ENCODE measurements at places on chromosomes 2 and 18.

- no peak for DNase-seq
Measured at GRCh38 chr2:98382739-98383138, 36.5 kb downstream of the CNGA3 start.

DNA sequence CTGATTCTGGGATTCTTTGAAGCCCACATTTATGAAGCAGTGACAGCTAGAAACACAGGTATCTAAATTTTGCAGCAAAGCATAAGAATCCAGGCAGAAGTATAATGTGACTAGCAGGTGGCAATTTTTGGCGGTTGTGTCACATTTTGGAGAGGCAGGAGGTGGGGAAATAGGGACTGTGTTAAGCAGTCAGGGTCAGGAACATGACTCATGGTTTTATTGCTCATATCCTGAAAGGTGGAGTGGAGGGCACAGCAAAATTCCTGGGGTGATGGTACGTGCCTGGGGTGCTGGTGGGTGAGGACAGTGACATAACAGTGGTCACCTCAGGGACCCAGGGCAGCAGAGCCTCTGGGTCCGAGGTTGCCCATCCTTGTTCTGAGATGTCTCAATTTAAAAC lies 63.5 kb upstream of the TTN start:
- no peak for DNase-seq

- DNase-seq = no peak
Measured at GRCh38 chr2:104538077-104538476, 315.8 kb upstream of the POU3F3 start.

DNA sequence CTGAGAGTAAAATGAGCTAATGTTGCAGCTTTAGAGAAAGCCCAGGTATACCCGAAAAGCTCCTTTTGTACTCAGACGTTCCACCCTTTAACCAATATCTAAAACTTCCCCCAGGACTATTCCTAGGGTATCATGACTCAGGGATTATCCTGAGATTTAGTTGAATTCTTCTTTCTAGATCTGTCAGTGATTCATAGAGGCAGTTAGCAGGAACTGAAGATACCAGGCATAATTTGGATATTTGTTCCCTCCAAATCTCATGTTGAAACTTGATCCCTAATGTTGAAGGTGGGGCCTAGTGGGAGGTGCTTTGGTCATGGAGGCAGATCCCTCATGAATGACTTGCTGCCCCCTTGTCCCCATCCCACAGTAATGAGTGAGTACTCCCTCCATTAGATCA lies 161.2 kb upstream of the LRP1B start:
- DNase-seq = no peak

- DNase-seq = no peak
Measured at GRCh38 chr2:132904142-132904842, 234.3 kb upstream of the LYPD1 start.

- DNase-seq = no peak
Measured at GRCh38 chr18:74604361-74604760, 6.7 kb downstream of the ZNF407 start.

DNA sequence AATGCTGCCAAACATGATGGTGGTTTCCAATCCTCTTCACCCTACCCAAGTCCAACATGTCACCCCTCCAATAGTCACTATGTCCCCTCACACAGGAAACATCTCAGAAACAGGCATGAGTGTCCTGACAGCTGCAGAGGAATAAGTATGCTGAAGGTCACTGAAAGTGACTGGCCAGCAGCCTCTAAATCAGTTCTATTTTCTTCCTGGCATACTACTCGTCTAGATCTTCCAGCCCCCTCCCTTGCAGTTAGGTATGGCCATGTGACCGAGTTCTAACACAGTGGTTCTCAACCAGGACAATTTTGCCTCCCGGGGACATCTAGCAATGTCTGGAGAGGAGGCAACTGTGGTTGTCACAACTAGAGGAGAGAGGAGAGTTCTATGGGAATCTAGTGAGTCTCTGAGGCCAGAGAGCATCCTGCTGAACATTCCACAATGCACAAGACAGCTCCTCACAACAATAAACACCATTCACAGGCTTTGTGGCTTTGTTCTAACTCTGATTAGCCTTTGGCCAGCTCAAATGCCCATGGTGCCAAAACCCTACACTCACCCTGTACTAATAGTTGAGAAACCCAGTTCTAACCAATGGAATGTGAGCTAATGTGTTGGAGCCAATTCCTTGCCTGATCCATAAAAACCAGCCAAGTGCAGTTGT lies 12.6 kb upstream of the ID2 start:
- no peak for DNase-seq

- no peak for DNase-seq
Measured at GRCh38 chr2:222866358-222866960, 5.6 kb downstream of the ACSL3 start.

DNA sequence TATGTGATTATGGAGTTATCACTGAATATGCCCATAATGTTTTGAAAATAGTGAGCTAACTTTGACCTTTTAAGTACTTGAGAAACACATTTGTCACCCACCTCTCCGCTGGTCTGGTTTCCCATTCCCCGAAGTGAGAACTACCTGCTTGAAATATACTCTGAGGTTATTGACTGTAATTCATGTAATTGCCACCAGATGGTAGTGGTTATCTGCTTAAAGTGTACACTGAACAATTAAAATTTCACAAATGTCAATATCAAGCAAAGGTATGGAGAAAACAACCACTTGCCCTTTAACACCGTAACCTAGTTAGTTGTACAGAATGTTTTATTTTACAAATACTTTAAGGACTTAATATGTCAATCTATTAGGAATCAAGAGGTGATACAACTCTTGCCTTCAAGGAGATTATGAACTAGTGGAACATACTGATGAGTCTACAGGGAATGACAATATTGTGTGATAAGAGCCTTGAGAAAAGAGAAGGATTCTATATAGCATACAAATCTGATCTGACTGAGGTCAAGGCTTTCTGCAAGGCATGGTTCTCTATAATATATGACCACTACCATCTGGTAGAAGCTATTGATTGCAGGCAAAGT lies 316.8 kb upstream of the KCNH7 start:
- DNase-seq = no peak

DNA sequence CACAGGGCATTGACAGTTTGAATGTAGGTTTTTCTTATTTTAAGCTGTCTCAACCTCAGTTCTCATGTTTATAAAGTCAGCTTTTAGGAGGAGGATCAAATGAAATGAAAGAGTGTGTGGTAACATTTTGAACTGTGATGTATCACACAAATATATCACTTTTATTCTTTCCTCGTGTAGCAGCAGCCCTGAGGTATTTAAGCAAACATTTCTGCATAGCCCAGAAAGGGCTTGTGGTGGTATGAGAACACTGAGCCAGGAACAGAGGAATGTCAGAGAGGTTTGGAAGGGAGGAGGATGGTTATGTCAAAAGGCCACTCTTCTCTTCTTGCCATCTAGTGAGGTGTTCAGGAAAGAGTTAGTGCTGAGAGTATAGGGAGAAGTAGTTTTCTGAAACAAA lies 150.2 kb downstream of the PARD3B start:
- no peak for DNase-seq

- no peak for DNase-seq
Measured at GRCh38 chr2:72989770-72990556, 72.6 kb downstream of the EMX1 start.

DNA sequence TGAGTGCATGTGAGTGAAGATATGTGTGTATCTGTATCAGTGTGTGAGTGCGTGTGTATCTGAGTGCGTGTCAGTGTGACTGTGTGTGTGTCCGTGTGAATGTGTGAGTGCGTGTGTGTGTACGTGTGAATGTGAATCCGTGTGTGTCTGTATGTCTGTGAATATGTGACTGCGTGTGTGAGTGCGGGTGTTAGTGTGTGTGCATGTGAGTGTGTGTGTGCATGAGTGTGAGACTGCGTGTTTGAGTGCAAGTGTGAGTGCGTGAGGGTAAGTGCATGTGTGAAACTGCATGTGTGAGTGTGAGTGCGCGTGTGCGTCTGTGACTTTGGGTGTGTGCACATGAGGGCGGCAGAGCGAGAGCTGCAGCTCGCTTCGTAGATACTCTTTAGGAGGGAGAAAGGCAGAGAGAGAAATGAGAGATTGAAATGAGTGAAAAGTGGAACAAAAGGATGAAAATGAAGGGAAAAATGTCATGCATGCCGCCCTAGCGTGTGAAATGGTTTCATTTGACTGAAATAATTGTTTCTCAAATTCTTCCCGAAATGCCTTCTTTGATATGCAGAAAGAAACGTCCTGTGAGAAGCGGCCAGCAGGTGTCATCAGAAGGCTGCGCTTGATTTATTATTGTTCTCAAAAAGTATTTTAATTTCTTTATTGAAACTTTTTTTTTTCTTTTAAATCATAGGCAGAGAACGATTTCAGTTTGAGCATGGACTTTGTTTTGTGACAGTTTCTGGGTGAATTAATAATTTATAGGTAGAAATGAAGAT lies 25.6 kb downstream of the ZNF407 start:
- DNase-seq = peak; percentile 6

DNA sequence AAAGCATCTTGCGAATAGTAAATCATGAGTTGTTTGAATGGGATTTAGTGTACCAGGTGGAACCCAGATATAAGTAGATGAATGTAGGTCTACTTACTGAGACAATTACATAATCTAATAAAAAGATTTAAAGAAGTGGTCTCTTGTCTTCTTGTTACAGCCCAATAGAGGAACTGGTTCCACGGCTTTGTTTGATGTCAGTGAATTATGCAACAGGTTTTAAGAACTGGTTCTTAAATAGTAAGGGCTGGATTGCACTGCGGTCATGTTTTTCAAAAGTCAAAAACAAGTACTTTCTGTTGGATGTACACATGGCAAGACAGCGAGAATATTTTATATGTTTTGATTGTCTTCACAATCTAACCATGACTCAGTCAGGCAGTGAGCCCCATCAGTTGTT lies 15.4 kb upstream of the SLC9A2 start:
- peak; percentile 76 for DNase-seq

DNA sequence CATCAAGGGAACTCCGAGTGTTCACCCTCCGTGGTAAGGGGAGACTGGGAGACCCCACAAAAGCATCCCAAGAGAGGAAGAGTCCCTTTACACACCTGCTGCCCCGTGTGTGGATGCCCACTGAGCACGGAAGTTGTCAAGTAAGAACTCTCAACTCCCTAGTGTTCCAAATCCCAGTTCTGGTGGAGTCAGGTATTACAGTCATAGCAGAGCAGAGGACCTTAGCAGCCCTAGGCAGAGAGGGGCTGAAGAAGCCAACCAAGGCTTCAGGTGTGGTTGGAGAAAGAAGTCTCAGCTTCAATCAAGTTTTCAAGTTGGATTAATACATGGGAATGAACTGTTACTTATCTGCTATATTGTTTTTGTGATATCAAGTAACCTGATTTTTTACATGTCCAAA lies 512.5 kb downstream of the RNF144A start:
- no peak for DNase-seq

DNA sequence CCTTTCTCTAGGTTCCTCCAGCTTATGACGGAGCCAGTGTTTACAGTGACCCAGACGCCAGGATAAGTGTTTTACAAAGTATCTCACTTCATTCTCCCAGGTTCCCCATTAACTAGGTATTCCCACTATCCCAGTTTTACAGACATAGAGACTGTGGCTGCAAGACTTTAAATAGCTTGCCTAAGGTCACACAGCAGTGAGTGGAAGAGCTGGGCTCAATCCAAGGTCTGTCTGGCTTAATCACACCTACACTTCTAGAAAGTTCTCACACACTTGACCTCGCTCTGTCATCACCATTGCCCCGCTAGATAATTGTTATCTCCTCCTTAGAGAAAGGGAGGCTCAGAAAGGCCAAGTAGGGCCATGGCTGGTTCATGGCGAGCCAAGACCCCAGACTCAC lies 110.2 kb downstream of the ANTXR1 start:
- no peak for DNase-seq

DNA sequence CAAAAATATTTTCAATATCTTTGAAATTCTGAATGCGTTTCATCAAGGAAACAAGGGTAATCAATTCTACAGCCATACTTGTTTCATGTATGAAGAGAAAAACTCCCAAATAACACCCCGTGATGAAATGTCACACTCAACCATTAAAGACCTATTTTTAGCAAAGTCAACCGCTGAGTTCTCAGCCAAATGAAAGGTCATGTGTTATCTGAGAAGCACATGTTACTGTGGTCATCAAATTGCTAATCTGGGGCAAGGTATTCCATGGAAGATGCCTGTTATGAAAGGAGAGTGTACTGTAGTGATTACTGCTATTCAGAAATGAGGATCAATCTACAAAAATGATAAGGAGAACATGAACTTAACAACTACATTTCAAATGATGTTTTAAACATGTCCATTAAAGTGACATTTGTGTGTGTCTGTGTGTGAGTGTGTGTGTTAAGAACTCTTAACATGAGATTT lies 126.7 kb downstream of the BCL2 start:
- DNase-seq = peak; percentile 59

- no peak for DNase-seq
Measured at GRCh38 chr18:59343926-59344325, 15.1 kb downstream of the LMAN1 start.

GRCh38 chr2:31213601-31214443 lies 3.5 kb downstream of the CAPN14 start:
- no peak for DNase-seq

GRCh38 chr2:20450201-20450999 lies 3.5 kb downstream of the RHOB start:
- DNase-seq = no peak

GRCh38 chr2:99935662-99936061 lies 206.7 kb downstream of the AFF3 start:
- no peak for DNase-seq

DNA sequence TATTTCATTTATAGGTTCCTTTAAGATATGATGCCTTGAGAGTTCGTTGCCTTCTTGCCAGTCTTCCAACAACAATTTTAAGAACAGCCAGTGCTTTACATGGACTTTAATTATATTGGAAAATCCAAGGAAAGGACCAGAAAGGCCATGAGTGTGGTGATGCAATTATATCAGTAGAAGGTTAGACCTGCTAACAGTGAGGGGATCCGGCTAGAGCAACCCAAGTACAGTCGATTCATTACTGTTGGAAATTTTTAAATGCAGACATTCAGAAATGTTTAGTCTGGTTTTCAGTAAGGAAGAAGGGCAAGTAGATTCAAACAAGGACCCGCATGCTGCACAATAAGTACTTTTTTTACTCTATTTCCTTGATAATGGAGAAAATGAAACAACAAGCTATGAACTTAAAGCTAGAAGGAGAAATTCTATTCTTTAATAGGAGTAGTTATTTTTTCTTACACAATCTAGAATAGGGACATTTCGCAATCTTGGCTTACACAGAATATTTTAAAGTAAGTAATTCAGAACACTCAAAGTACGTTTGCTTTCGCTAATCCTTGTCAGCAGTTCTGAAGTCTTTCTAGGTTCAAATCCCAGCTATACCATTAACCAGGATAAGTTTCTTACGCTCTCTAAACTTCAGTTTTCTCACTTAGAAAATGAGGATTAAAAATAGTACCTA lies 405.5 kb downstream of the MEIS1 start:
- DNase-seq = no peak

DNA sequence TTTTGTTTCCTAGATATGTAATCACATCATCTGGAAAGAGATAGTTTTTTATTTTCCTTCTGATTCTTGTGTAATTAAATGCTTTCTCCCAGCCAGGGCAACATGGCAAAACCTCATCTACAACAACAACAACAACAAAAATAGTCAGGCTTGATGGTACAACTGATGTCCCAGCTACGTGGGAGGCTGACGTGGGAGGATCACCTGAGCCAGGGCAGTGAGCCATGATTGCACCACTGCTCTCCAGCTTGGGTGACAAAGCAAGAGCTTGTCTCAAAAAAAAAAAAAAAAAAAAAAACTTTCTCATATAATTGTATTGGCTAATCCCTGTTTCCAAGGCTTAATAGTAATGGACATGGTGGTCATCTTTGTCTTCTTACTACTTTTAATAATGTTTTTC lies 26.4 kb upstream of the PGAP1 start:
- DNase-seq = no peak

- DNase-seq = peak; percentile 8
Measured at GRCh38 chr18:32257084-32257785, 67.4 kb downstream of the MEP1B start.

Data from CD14-positive monocyte (primary cell).